ENCODE measurements at places on chromosomes 13 and 19.

DNA sequence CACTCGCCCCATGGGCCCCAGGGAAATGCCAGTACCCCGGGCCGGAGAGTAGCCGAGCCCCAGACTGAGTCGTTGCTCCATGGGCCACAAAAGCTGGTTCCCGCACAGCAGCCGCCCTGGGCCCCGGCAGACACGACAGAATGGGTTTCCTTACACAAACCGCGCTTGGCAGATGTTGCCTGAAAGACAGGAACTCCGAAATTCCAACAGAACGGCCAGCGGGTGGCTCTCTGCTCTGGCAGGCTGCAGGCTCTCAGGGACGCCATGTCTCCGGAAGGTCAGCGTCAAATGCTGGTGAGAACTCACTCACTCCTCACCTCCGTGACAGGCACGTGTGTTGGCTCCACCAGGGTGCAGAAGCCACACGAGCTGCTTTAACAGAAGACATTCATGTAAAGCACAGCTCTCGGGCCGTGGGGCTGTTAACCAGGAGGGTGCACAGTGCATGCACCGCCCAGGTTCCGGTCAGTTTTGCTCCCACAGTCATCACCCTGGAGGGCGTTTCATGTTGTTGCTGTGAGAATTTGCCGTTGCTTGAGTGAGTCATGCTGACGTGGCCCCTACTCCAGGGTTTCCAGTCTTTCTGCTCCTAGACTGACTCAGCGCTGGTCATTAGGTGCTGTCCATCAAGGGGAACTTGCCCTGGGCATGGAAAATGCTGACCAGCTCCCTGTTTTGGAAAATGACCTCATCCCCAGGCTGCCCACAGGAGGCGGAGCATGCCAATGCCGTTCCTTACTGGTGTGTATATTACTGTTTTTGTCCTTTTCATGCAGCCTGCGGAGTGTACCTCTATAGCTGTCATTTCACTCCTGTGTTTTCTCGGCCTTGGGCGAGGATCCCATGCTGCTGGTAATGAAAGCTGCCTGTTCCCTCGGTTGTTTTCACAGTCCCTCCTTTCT lies 44.8 kb downstream of the ANKRD10 start:
- no peak for DNase-seq

DNA sequence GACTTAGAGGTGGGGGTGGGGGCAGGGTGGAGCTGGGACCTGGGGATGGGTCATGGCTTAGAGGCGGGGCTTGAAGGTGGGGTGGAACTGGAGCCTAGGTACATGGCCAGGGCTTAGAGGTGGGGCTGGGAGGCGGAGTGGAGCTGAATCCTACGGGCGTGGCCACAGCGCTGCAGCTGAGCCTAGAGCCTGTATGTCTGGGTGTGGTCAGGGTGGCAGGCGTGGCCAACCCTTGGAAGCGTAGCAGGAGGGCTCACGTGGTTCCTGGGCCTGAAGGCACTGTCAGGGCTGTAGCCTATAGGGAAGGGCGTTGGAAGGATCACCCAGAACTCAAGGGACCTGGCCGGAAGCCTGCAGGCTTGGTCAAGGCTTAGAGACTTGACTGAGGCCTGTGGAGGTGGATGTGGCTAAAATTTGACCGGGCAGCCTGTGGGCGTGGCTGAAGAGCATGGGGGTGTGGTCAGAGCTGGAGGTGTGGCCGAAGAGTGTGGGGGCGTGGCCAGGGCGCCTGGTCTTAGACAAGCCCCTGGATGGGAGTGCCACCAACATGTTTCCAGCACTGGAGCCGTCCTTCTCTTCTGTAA lies 24.3 kb downstream of the COLGALT1 start:
- no peak for DNase-seq

- no peak for DNase-seq
These were observed 188.3 kb downstream of the KLF12 start for GRCh38 chr13:73945871-73946270.

GRCh38 chr19:33864311-33864850 lies 67.7 kb downstream of the KCTD15 start:
- no peak for DNase-seq

DNA sequence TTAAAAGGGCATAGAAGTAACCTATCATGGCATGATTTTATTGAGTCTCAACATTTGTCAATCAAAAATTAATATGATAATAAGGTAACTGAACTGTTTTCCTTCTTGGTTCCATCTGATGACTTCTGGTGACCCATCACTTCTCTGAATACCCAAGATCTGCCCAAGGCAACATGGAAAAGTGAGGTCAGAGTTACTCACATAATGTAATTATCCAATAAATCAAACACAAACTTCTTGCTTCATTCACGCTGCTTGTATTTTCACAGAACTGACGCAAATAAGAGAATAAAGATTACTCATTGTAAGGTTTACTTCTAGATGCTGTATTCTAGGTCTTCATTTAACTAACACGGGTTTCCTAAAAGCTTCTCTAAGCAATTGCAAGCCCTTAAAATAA lies 361.6 kb downstream of the RBM26 start:
- no peak for DNase-seq

DNA sequence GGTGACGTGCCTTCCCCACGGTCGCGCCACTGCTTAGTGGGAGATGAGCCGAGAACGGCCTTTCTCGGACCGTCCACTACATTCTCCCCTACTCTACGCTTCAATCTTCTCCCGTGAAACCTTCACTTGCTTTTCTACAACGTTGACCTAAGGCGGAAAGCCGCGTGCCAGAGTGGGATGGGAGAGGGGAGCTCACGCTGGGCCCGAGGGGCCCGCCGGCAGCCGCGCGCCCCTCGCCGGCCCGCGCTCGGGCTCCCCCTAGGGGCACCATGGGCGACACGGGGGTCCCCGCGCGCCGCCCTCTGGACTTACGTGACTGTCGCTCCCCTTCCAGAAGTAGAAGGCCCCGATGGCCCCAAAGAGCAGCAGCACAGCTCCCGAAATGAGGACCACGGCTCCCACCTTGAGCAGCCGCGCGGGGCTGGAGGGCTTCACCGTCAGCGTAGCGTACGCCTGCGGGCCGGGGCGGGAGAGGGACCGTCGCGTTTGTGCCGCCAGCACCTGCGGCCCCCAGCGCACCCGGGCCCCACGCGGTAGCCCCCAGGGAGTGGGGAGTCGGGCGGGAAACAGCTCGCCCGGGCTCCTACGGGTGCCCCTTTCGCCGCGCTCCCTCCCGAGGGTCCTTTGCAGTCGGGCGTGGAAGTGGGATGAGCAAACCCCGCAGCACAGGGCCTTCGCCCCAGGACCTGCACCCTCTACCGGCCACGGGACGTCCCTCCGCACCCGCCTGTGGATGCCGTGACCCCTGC lies 727 bp downstream of the CNMD start:
- no peak for DNase-seq

- DNase-seq: no peak
These were observed 7.5 kb upstream of the ZNF440 start for GRCh38 chr19:11806354-11807098.

GRCh38 chr13:110136660-110137585 lies 170.0 kb downstream of the COL4A1 start:
- DNase-seq: no peak

DNA sequence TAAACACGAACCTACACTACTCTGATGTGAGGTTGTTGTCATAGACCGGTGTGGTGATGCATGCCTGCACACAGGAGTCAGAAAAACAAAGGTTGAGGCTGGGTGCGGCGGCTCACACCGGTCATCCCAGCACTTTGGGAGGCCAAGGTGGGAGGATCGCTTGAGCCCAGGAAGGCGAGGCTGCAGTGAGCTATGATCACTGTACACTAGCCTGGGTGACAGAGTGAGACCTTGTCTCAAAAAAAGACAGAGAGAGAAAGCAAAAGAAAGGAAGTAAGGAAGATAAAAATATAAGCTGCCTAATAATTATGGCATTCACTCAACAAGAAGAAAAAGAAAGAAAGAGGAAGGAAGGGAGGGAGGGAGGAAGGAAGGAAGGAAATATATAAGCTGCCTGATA lies 9.3 kb downstream of the GP6 start:
- DNase-seq: no peak

GRCh38 chr13:40379196-40379595 lies 287.2 kb downstream of the FOXO1 start:
- no peak for DNase-seq

GRCh38 chr13:36345438-36346221 lies 564 bp downstream of the SPART start:
- DNase-seq: no peak

- DNase-seq: no peak
These were observed 83.1 kb downstream of the ALOX5AP start for GRCh38 chr13:30818323-30818960.

GRCh38 chr13:28684257-28684656 lies 25.3 kb downstream of the POMP start:
- DNase-seq: no peak

DNA sequence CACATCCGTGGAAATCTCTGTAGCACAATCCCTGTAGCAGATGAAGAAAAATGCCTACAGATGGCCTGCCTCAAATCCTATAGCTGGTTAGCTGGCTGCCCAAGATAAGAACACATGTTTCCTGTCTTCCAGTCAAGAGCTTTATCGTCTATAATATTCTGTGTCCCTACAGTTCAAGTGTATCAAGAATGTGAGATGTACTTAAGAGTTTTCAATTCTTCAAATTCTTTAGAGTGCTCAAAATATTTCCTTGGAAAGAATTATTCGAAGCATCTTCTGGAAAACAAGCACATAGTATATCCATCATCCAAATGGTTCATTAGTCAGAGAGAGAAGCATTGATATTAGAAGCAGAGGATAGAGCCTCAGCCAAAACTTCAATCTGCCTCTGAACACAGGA lies 239.8 kb downstream of the COG6 start:
- no peak for DNase-seq

DNA sequence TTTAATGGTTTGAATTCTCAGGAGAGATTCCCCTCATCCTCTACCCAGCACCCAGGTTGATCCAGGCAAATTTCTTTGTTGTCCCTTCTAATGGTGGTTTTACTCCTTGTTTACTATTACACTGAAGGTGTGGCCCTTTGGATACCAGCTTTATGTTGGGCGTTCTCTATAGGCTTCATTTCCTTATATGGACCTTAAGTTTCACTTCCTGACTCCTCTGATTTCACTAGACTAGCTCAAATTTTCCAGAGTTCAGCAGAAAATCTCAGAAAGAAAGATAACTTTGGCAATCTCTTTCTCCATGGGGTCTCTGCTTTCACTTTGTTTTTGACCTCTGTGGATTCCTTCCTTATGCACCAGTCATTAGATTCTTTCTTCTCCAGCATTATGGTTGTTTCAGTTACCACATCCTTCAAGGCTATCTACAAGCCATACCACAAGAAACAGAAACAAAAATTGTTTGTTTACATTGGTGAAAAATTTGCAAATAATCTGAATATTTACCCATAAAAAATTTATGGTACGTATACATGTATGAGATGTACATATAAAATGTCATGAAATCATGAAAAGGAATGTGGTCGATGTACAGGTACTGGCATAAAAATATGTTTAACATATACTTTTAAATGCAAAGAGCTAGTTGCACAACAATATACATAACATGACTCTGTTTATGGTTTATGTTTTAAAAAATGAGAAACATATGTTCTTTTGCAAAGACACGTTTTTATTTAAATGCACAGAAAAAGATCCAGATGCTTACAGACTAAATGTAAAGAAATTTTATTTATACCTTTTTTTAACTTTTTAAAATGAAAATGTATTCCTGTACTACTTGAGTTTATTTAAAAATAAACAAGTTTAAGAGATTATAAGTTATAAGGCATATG lies 212.6 kb downstream of the LACC1 start:
- no peak for DNase-seq

GRCh38 chr19:20422216-20423205 lies 143.1 kb downstream of the ZNF737 start:
- no peak for DNase-seq

DNA sequence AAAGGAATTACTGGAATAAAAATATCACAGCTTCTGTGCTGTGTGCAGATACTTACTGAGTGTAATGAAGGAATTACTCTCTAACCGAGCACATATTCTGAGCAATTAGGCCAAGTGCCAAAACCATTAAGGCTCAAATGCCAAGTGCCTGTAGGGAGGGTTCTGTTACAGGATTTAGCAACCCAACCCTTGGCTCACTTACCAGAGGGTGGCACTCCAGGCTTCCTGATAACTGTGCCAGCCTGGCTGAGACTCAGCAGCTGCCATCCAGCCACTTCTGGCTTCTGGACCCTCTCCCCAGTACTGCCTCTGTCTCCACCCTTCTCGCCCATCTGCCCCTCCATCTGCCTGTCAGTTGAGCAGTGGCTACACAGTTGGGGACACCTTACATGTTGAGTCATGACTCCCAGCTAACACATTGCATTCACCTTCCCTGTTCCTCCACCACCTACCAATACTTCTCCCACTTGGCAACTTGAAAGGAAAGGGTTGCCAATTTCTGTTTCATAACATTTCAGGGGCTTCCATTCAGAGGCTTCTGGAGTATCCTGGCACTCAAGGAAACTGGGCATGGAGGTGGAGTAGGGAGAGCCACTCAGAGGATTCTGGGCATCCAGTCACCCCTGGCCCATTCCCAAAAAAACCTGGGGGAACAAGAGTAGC lies 110.5 kb downstream of the COG6 start:
- DNase-seq: peak; percentile 21

- no peak for DNase-seq
These were observed 5.7 kb downstream of the CALM3 start for GRCh38 chr19:46606681-46607447.

DNA sequence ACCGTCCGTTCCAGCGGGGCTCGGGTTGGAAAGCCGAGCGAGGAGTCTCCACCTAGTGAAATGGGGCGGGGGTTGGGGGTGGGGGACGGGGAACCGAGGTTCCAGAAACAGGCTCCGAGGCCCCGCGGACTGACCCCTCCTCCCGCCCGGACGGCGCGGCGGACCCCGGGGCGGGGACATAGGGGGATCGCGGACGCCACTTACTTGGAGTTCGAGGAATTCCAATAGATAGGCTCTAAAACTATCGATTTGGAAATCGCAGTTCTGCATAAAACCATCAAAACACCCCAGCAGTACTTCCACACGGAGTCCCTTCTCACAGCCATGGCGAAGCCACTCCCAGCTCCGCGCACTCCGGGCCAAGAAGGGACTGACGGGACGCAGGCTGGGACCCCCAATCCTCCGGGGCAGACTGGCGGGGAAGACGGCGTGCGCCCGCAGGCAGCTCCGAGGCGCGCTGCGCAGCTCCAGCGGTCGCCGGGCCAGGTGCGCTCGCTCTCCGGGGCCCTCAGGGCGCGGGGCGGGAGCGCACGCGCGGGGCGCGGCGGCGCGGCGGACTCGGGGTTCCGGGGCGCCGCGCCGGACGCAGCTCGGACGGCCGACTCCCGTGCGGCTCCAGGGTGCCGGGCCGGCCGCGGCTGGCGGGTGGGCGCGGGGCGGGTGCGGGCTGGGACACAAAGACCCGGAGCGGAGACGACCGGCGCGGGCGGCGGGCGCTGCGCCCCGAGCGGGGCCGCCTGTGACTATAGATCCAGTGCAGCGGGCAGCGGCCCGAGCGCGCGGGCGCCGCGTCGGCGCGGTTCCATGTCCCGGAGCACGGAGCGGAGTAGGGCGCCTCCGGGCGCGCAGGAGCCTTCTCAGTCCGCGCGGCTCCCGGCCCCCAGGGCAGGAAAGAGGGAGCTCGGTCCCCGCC lies 567 bp downstream of the EFNB2 start:
- DNase-seq: no peak

DNA sequence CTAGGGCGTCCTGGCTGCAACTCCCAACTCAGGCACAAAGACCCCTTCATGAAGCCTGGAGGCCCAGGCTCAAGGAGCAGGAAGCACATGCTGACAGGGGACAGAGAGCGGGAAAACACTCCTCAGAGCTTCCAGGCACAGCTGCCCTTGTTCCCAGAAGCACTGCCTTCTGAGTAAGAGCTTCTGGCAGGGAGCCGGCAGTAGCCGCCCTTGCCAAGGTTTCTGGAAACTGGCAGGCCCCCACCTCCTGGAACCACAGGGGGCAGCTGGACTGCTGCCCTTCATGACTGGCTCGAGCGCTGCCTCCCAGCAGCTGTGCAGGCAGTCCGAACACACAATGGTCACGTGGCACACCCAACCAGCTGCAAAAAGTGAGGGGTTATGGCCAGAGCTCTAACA lies 33.6 kb upstream of the EPHX3 start:
- DNase-seq: no peak

Data from NCI-H187 treated with DMSO at 0.1 percent for 48 hours (cell line).